ENCODE measurements at places on chromosomes 4 and X.

- DNase-seq, result no peak
Measured at GRCh38 chr4:94519925-94520789, 68.4 kb downstream of the PDLIM5 start.

GRCh38 chrX:31063114-31063513 lies 8.7 kb downstream of the FTHL17 start:
- no peak for DNase-seq

GRCh38 chr4:185202984-185203485 lies 765 bp downstream of the CFAP97 start:
- DNase-seq, result no peak

- DNase-seq, result no peak
Measured at GRCh38 chr4:156607478-156607857, 364.1 kb downstream of the PDGFC start.

DNA sequence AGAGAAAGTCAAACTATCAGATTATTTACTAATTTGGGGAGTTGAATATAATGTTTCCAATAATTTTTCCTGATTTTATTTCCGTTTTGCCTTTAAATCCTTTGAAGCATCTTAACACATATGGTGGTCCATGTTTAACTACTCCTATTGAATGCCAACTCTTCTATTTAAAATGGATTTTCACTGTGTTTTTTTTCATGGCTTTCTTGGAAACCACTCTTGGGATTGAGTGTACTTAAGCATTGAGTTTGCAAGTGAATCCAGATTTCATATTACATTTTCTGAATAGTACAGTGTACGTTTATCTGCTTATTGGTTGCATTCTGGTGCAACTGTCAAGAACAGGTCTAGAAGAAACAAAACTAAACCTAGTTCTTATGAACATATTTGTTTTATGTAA lies 45.6 kb downstream of the RAPGEF2 start:
- no peak for DNase-seq

DNA sequence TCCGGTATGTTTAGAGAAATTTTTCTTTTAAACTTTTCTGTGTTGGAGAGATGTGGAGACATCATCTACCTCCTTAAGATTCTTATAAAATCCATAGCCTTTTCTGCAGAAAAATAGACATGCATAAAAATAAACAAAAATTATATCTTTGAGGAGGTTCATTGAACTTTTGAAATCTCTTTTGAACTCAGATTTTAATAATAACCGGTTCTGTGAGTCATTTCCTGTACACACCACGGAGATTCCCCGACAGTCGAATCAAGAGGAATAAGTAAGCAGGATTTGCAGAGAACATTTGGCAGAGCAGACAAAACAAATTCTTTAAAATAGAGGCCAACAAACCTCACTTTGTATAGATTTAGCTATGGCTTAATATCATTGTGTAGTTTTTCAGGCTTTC lies 918.7 kb upstream of the POU3F4 start:
- no peak for DNase-seq

DNA sequence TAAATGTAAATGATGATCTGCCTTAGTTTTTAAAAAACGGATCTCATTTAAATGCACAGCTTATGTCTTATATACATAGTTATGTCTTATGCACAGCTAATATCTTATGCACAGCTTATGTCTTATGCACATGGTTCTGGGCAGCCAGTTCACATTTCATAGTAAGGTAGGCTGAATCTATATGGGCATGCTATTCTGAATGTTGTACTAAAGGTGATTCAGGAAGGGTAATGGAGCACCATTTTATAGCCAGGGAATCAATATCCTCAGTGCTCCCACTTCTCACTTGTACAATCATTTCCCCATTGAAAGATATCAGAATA lies 77.9 kb upstream of the MID1 start:
- no peak for DNase-seq

GRCh38 chr4:104217526-104217925 lies 277.2 kb downstream of the CXXC4 start:
- DNase-seq, result no peak

DNA sequence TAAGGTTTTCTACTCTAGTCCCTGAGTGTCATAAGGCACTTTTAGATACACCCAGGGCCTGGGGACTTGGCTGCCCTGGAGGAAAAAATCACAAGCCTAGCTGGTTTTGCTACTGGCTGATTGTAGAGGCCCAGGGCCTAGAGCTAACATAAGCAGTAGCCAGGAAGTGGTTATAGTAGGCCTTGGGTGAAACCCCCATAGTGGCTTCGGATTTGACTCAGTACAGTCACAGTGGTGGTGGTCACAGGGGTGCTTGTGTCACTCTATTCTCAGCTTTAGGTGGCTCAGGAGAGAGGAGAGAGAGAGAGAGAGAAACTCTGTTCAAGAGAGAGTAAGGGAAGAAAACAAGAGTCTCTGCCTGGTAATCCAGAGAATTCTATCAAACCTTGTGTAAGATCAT lies 194.5 kb upstream of the EDA2R start:
- no peak for DNase-seq

DNA sequence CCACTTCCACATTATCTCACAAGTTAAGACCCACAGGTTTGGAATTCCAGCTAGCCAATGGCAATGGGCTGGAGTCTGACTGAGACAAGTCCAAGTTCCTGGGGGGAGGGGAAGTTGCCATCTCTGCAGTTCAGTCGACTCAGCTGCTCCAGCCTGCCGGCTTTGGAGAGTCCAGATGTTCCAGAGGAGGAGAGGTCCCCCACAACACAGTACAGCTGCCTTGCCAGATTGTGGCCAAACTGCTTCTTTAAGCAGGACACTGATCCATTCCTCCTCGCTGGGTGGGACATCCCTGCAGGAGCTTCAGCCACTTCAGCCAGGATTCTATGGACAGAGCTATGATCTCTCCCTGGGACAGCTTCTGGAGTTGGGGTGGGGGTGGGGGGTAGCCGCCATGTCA lies 199.2 kb downstream of the EDA start:
- DNase-seq, result no peak

DNA sequence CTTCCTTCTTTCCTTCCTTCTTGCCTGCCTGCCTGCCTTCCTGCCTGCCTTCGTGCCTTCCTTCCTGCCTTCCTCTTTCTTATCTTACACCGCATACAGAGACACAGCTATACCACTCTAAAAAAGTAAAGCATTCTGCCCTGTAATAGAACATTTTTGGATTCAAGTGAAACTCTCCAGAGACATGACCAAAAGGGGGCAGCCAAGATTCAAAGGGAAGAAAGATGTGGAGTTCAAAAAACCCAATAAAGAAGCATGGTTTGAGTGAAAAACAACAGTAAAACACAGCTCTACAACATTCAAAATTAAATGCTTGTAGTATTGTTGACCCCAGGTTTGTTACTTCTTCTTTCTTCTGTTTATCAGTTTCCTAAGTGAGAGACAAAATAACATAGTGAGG lies 914.9 kb upstream of the PCDH7 start:
- DNase-seq, result no peak

- no peak for DNase-seq
Measured at GRCh38 chr4:156595041-156595440, 376.6 kb downstream of the PDGFC start.

- DNase-seq, result no peak
Measured at GRCh38 chr4:141922236-141922635, 285.9 kb downstream of the IL15 start.

DNA sequence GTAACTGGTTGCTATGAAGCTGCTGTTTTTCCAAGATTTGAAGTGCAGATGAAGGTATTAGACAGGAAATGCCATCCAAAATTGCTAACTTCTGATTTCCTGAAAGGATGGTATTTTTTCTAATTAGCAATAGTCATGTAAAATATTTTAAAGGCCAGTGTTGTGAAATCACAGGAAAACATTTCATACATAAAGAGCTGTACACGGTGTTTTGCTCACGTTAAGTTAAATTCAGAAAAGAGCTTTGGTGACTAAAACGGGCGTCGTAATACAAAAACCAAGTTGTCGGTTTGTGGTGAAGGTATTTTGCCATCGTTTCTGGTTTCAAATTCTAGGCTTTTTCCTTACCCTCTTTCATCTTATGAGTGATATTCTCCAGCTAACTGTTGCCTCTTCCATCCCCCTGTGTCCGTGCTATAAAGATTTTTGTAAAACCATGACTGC lies 39.8 kb downstream of the AFF1 start:
- DNase-seq, result no peak

- DNase-seq, result no peak
Measured at GRCh38 chrX:96407501-96407900, 277.1 kb upstream of the DIAPH2 start.

- DNase-seq, result no peak
Measured at GRCh38 chr4:180372691-180373090, 1870.5 kb upstream of the TENM3 start.

GRCh38 chr4:172900900-172901299 lies 267.7 kb upstream of the GALNT7 start:
- DNase-seq, result no peak

DNA sequence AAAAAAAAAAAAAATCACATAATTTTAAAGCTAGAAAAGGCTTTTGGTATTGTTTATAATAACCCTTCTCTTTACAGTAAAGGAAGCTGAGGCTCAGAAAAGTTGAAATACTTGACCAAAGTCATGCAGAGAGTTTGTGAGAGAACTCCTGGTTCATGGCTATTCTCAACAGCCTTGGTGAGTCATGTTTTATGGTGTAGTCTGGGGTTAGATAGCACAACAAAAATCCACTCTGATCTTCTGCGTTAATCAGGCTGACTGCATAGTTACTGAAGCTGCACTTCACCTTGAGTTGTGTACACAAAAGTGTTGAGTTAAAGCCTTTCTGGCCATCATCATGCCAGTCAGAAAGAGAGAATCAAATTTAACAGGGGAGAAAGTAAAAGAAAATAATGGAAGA lies 19.3 kb upstream of the SFRP2 start:
- no peak for DNase-seq

- no peak for DNase-seq
Measured at GRCh38 chrX:65596270-65597034, 61.9 kb upstream of the LAS1L start.

- no peak for DNase-seq
Measured at GRCh38 chr4:47939456-47939855, 25.1 kb upstream of the NFXL1 start.

DNA sequence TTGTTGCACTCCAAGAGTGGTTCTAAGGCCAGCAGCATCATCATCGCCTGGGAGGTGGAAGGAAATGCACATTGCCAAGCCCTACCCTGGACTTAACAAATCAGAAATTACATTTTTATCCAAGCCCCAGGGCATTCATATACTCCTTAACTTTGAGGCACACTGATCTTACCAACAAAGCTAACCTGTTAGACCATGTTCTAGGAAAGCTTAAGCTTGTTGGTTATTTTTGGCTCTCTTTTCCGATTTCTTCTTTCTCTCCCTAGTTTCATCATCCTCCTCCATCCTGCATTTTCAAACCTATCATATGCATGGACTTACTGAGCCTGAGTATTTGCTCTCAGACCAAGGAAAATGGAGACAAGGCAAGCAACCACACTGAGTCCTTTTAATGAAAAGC lies 133.4 kb downstream of the OPHN1 start:
- DNase-seq, result no peak

GRCh38 chr4:168388890-168389289 lies 70.3 kb upstream of the DDX60 start:
- no peak for DNase-seq

DNA sequence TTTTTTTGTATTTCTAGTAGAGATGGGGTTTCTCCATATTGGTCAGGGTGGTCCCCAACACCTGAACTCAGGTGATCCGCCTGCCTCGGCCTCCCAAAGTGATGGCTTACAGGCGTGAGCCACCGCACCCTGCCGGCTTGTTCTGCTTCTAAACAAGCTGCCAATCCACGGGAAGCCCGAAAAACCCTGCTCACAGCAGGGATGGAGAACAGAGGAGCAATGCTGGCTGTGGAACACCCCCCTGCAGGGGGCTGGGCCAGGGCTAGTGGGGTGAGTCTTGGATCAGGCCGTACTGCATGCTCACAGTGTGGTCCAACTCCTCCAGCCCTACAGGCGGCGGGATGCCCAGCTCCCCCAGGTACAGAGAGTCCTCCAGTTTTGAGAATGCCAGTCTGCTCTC lies 38.1 kb upstream of the ARHGAP6 start:
- DNase-seq, result no peak

DNA sequence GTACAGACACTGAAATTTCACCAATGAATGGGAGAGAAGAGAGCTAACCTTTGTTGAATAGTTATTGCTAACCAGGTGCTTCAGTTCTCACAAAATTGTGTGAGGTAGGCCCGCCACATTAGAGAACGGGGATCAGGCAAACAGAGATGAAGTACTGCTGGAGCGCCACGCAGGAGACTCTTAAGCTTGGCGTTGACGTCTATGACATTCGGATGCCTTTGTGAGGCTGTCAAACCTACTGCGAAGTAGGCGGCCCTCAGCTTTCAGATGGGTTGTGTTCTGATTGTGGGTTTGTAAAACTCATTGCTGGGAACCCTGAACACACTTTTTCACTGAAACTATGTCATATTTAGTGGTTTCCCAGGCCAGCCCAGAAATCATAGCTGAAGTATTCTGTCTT lies 173.6 kb downstream of the CBR4 start:
- no peak for DNase-seq

DNA sequence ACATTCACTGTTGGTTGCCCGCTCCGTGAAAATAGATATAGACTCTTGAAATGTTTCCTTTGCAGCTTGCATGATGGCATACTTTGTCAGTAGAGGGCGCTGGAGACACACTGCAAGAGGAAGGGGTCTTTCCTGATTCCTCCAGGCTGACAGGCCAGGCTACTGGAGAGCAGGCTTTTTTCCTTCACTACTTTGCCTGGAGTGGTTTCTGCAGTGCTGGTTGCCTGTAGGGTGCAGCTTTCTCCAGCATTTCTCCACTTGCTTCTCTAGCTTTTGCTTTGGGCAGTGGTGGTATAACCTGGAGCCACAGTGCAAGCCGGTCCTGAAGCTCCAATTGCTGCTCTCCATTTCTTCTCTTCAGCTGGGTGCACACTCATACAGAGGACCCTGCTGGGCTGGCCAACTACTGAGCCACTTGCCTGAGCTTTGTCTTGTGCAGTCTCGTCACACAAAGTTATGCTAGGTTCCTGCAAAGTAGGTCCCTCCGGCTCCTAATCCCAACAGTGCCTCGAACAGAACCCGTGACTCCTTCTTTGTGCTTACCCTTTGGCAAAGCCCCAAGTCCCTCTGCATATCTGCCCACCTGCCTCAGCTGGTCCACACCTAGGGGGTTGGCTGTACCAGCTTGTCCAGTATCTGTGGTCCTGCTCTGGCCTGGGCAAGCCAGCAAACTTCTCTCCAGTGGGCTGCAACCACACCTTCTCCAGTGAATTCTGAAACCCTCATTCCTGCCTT lies 46.3 kb downstream of the RASSF6 start:
- no peak for DNase-seq
